Ovary (tissue), 10 donors: ENCODE measurements at places on chromosomes 1 and 21. TPM values are rescaled to one million over a fixed set of nuclear protein-coding genes. Genes with fewer than 3 reads are reported as not detected.

Gene THEMIS2
- polyA plus RNA-seq, result 16.9 TPM

- H3K27me3 ChIP-seq, result no peaks in the 10 kb centered on the region
- no peaks in the 10 kb centered on the region for H3K4me1 ChIP-seq
- no peaks in the 10 kb centered on the region for H3K36me3 ChIP-seq
- H3K4me3 ChIP-seq, result no peak overlapping the region
Measured at GRCh38 chr1:29549001-29549400, 312.7 kb downstream of the PTPRU start.

- no peak overlapping the region for H3K27ac ChIP-seq
- DNase-seq, result no peak
- no peaks in the 10 kb centered on the region for H3K36me3 ChIP-seq
- no peak overlapping the region for H3K4me3 ChIP-seq
Measured at GRCh38 chr21:36550761-36551160, 70.8 kb upstream of the CLDN14 start.

- no peaks in the 10 kb centered on the region for H3K27me3 ChIP-seq
- no peaks in the 10 kb centered on the region for H3K4me1 ChIP-seq
- no peaks in the 10 kb centered on the region for H3K36me3 ChIP-seq
- H3K4me3 ChIP-seq, result no peak overlapping the region
Measured at GRCh38 chr1:17957588-17958267, 149.9 kb upstream of the IGSF21 start.

DNA sequence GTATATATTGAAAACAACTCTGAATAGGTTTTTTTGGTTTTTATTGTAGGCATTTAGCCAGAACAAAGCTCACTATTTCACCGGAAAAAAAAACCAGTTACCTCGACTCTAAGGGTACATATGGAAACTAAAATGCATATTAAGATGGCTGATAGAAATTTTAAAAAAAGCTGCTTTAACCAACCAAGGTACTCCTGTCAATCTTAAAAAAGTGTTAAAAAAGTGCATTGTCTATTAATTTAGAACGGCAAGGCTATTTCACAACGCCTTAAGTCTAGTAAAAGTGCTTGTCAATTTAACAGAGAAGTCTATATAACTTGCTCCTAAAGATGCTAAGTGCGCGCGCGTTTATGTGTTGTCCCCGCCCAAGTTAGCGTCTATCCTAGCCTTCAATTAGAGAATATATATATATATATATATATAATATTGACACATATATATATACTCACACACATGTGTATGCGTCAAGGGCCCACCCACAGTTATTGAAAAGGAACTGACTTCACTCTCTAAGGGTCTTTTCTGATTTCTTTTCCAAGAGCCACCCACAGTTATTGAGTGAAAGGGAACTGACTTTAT lies 934 bp downstream of the ASPM start:
- DNase-seq, result no peak
- H3K27ac ChIP-seq, result no peak overlapping the region
- H3K36me3 ChIP-seq, result no peaks in the 10 kb centered on the region
- H3K4me1 ChIP-seq, result peaks cover 2% of the 10 kb centered on the region
- no peaks in the 10 kb centered on the region for H3K27me3 ChIP-seq

Gene NTMT2
- not detected for polyA plus RNA-seq

Gene AKNAD1
- polyA plus RNA-seq, result 0.20 TPM

DNA sequence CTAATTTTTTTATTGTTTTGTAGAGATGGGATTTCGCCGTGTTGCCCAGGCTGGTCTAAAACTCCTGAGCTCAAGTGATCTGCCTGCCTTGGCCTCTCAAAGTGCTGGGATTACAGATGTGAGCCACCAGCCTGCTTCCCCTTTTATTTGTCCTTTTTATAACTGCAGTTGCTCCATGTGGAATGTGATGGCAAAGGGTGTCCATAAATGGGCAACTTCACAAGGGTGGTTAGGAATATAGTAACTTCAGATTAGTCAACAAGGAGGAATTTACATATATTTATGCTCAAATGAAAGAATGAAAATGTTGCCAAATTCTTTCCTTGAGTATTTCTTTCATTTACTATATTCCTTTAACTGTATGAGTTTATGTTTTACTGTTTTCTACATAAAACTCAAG lies 182.9 kb downstream of the BACH1 start:
- no peak overlapping the region for H3K27ac ChIP-seq
- no peaks in the 10 kb centered on the region for H3K27me3 ChIP-seq
- peaks cover 4% of the 10 kb centered on the region for H3K4me1 ChIP-seq
- H3K4me3 ChIP-seq, result no peak overlapping the region

DNA sequence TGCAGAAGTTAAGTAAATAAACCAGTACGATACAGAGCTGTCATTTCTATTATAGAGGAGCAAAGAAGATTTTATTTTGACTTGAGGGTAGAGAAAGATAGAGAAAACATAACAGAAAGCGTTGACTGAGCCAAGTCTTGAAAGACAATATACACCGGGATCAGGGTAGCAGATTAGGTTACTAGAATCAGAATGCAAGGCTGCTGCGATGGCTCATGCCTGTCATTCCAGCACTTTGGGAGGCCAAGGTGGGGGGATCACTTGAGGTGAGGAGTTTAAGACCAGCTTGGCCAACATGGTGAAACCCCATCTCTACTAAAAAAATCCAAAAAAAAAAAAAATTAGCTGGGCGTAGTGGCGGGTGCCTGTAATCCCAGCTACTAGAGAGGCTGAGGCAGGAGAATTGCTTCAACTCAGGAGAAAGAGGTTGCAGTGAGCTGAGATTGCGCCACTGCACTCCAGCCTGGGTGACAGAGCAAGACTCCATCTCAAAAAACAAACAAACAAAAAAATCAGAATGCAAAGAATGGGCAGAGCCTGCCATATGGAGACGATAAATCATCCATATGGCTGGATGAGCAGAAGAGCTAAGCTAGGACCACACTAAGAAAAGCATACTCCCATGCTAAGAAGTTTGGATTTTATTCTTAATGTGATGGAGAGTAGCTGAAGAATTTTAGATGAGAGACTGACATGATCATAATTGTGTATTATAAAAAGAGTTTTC lies 9.9 kb upstream of the ABCD3 start:
- no peaks in the 10 kb centered on the region for H3K27me3 ChIP-seq
- H3K36me3 ChIP-seq, result no peaks in the 10 kb centered on the region
- no peaks in the 10 kb centered on the region for H3K4me1 ChIP-seq
- no peak for DNase-seq

Gene SLC19A1
- 6.9 TPM for polyA plus RNA-seq

Gene ETNK2
- polyA plus RNA-seq, result 38.3 TPM

DNA sequence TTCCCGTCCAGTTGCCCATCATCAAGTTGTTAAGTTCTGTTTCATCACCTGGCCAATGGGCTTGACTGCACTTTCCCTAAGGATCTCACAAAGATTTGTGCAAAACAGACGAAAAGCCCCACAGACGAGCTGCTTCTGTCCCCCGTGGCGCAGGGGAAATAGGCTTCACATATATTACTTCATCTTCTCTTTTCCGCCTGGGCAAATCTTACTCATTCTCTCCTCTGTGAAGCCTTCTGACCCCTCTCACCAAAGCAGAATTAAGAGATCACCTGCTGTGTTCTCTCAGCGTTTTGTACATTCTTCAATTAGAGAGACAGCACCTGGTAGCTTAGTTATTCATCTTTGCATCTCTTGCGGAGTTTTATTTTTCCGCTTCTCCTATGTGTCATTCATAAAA lies 129.8 kb downstream of the IGSF21 start:
- H3K27ac ChIP-seq, result no peak overlapping the region
- H3K27me3 ChIP-seq, result no peaks in the 10 kb centered on the region
- H3K36me3 ChIP-seq, result no peaks in the 10 kb centered on the region
- no peak for DNase-seq

- peak within 1 kb of the TSS; percentile 26 for H3K27ac ChIP-seq
- peak within 1 kb of the TSS; percentile 78 for H3K4me3 ChIP-seq
Measured at GRCh38 chr21:14215971-14216641, at the start of gene RBM11. Gene RBM11 (plus strand): TSS chr21:14216157. CDS start chr21:14216187, 30 bp downstream.

- no peaks in the 10 kb centered on the region for H3K27me3 ChIP-seq
- DNase-seq, result no peak
- H3K4me3 ChIP-seq, result no peak overlapping the region
- H3K4me1 ChIP-seq, result peaks cover 24% of the 10 kb centered on the region
Measured at GRCh38 chr1:14949836-14950713, 203.5 kb upstream of the TMEM51 start.

Gene SIKE1
- polyA plus RNA-seq, result 15.3 TPM

Gene DEPDC1
- polyA plus RNA-seq, result 0.18 TPM

Gene LYSMD1
- 14.3 TPM for polyA plus RNA-seq

- H3K4me3 ChIP-seq, result peak overlapping the region; percentile 35
- H3K4me1 ChIP-seq, result peaks cover 2% of the 10 kb centered on the region
- H3K27me3 ChIP-seq, result no peaks in the 10 kb centered on the region
- no peak for DNase-seq
- no peak overlapping the region for H3K27ac ChIP-seq
Measured at GRCh38 chr1:53982763-53983104, 35.3 kb downstream of the LDLRAD1 start.

- no peak overlapping the region for H3K27ac ChIP-seq
- DNase-seq, result no peak
- no peaks in the 10 kb centered on the region for H3K4me1 ChIP-seq
- no peak overlapping the region for H3K4me3 ChIP-seq
- no peaks in the 10 kb centered on the region for H3K36me3 ChIP-seq
Measured at GRCh38 chr1:212328248-212328647, 43.0 kb downstream of the PPP2R5A start.

Gene DUSP23
- 63.8 TPM for polyA plus RNA-seq

- DNase-seq, result no peak
- no peaks in the 10 kb centered on the region for H3K4me1 ChIP-seq
- no peaks in the 10 kb centered on the region for H3K36me3 ChIP-seq
- no peak overlapping the region for H3K27ac ChIP-seq
- H3K27me3 ChIP-seq, result no peaks in the 10 kb centered on the region
Measured at GRCh38 chr1:186009039-186009737, 275.0 kb downstream of the HMCN1 start.

- H3K4me3 ChIP-seq, result no peak overlapping the region
- H3K4me1 ChIP-seq, result peaks cover 10% of the 10 kb centered on the region
- no peaks in the 10 kb centered on the region for H3K27me3 ChIP-seq
- DNase-seq, result no peak
Measured at GRCh38 chr1:203519053-203519840, 25.3 kb downstream of the OPTC start.

Gene GCSAML
- 0.52 TPM for polyA plus RNA-seq

Gene THAP3
- 33.6 TPM for polyA plus RNA-seq

Gene GPR37L1
- polyA plus RNA-seq, result 0.01 TPM

GRCh38 chr1:69739251-69739605 lies 171.5 kb downstream of the LRRC7 start:
- H3K36me3 ChIP-seq, result no peaks in the 10 kb centered on the region
- H3K4me1 ChIP-seq, result no peaks in the 10 kb centered on the region
- no peak overlapping the region for H3K4me3 ChIP-seq
- no peaks in the 10 kb centered on the region for H3K27me3 ChIP-seq
- DNase-seq, result no peak

DNA sequence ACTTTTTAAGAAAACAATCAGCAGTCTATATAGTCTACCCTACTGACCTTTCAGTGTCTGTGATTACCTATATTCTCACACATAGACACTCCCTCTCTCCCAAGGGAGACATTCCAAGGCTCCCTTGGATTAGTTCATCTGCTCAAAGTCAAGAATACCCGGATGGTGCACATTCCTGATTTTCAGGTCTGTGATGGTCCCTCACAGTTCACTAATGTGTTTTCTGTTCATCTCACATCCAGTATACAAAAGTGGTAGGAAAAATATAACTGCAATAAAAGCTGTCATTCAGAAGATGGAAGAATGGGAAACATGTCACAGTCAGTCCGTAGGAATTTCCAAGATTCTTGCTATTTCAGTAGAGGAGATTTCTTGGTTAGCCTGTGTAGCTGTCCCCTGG lies 224.1 kb upstream of the CACYBP start:
- no peaks in the 10 kb centered on the region for H3K36me3 ChIP-seq
- H3K4me1 ChIP-seq, result no peaks in the 10 kb centered on the region
- H3K27ac ChIP-seq, result no peak overlapping the region

DNA sequence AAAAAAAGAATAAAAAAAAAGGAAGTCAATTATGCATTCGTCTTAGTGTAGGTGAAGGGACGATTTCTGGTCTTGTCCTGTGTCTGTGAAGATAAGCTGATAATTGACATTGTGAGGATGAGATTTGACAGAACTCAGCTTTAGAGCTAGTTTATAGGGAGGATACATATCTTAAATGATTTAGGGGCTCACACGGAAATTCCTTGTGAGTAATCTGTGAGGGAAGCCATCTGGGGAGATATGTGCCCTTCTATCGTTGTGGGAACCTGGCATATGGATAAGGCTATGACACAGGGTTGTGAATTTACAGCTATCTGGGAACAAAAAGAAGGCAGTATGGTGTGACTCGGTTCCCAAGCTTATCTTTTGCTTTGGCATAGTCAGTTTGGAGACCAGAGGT lies 71.1 kb downstream of the RABGAP1L start:
- H3K4me1 ChIP-seq, result no peaks in the 10 kb centered on the region
- H3K36me3 ChIP-seq, result no peaks in the 10 kb centered on the region
- DNase-seq, result no peak
- H3K27me3 ChIP-seq, result no peaks in the 10 kb centered on the region

GRCh38 chr1:201254625-201255478 lies 28.5 kb upstream of the PKP1 start:
- H3K4me3 ChIP-seq, result no peak overlapping the region
- no peaks in the 10 kb centered on the region for H3K27me3 ChIP-seq

DNA sequence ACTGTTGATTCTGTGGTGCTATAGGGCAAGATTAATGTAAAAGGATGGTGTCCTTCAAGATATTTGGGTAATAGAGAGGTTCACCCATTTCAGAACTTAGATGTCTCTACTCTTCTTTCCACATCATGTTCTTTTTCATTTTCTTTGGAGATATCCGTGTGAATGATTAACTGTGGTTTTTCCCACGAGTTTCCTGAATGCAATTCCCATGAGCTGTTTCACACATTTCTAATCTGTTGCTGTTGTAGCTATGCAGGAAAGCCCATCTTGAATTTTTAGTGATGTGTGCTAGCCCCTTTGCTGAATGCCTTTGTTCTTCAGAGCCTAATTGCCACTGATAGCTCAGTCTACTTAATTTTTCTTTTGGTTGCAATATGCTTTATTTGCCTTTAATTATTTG lies 27.6 kb downstream of the SNX27 start:
- no peak overlapping the region for H3K4me3 ChIP-seq
- no peaks in the 10 kb centered on the region for H3K27me3 ChIP-seq
- no peak for DNase-seq
- H3K36me3 ChIP-seq, result no peaks in the 10 kb centered on the region
- no peak overlapping the region for H3K27ac ChIP-seq

Gene NIPAL3
- polyA plus RNA-seq, result 4.4 TPM

Gene CHI3L2
- polyA plus RNA-seq, result 1.4 TPM

- H3K27me3 ChIP-seq, result no peaks in the 10 kb centered on the region
- DNase-seq, result no peak
- H3K4me1 ChIP-seq, result no peaks in the 10 kb centered on the region
- no peak overlapping the region for H3K4me3 ChIP-seq
Measured at GRCh38 chr1:50750021-50750619, 209.9 kb downstream of the FAF1 start.

Gene FMO5
- 3.0 TPM for polyA plus RNA-seq

Gene TNFSF4
- polyA plus RNA-seq, result 1.2 TPM

DNA sequence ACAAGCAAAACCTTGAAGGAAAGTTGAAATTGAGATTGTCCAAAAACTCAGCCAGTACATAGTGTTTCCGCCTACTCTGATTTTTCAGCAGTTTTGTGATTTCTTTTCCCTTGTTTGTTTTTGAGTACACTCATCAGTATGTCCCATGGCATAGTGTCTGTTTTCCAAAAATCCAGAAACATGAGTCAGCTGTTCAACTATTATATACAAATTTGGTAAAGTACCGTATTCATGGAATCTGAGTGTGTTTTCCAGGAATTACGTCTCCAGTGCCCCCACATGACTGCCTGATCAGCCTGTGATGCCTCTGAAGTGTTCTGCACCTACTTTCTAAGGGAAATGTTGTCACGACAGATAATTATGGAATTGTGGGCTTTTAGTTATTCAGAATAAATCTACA lies 186.8 kb downstream of the LTN1 start:
- no peak for DNase-seq
- H3K36me3 ChIP-seq, result no peaks in the 10 kb centered on the region
- H3K4me1 ChIP-seq, result no peaks in the 10 kb centered on the region
- H3K27me3 ChIP-seq, result no peaks in the 10 kb centered on the region
- H3K27ac ChIP-seq, result no peak overlapping the region
- H3K4me3 ChIP-seq, result no peak overlapping the region
